GM23338 (cell line): ENCODE measurements at places on chromosomes 11 and 22. TPM values are rescaled to one million over a fixed set of nuclear protein-coding genes. Genes with fewer than 3 reads are reported as not detected.
A peak's percentile ranks its signal among the peaks of the same experiment; 100 is the strongest.

The RIMBP3B gene
- total RNA-seq, result 0.04 and 0.10 TPM in 2 replicates

The DGCR6 gene
- total RNA-seq, result 2.3 and 4.6 TPM in 2 replicates

The CD3D gene
- not detected in 2 replicates for total RNA-seq

The KRTAP5-1 gene
- total RNA-seq, result not detected in 2 replicates

The MRPL49 gene
- total RNA-seq, result 61.9 and 64.9 TPM in 2 replicates

The CEP126 gene
- total RNA-seq, result 1.4 and 2.1 TPM in 2 replicates

The ANO9 gene
- 6.5 and 10.2 TPM in 2 replicates for total RNA-seq

The KCNQ1 gene
- total RNA-seq, result 0.87 and 1.2 TPM in 2 replicates

The OR5B17 gene
- total RNA-seq, result not detected in 2 replicates

The HSPB2 gene
- total RNA-seq, result 1.0 and 3.5 TPM in 2 replicates

GRCh38 chr11:61955422-61956135, 5.4 kb downstream of the BEST1 start:
- peak; percentile 96 for DNase-seq

DNA sequence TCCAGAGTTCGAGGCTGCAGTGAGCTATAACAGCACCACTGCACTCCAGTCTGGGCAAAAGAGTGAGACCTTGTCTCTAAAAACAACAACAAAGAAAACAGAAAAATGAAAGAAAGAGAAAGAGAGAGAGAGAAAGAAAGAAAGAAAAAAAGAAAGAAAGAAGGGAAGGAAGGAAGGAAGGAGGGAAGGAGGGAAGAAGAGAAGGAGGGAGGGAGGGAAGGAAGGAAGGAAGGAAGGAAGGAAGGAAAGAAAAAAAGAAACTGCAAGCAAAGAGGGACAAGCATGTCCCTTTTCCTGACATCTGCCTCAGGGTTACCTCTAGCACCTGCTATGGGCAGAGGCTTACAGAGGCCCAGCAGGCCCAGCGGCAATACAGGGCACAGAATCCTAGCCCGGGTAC, 475.0 kb downstream of the MIAT start:
- no peak for DNase-seq

- DNase-seq, result no peak
Observed at GRCh38 chr11:102589047-102589459, 36.1 kb downstream of the MMP20 start.

DNA sequence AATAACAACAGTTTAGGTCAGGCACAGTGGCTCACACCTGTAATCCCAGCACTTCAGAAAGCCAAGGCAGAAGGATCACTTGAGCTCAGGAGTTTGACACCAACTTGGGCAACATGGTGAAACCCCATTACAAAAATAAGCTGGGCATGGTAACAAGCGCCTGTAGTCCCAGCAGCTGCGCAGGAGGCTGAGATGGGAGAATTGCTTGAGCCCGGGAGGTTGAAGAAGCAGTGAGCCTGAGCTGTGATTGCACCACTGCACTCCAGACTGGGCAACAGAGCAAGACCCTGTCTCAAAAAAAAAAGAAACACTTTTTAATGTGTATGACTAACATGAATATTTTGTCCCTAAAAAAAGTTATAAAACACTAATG, 24.5 kb upstream of the TFIP11 start:
- DNase-seq, result no peak

GRCh38 chr11:71563406-71563805, 2.0 kb upstream of the KRTAP5-10 start:
- peak; percentile 72 for DNase-seq

DNA sequence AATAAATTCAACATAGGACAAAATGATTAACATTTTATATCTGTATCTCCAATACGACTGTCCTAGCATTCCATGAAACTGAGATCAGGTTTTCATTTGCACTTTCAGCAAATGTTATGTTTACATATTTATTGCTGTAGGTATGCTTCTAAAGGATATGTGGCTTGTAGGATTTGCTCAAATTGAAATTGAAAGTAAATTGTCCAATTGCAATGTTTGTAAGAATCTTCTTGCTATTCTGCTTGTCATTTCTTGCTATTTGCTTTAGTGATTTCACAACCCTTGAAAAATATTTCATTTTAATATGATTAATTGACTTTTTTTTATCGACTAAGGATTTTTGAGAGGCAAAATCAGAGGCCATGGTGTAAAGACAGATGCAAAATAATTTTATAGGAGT, 904.2 kb upstream of the RAG2 start:
- no peak for DNase-seq

DNA sequence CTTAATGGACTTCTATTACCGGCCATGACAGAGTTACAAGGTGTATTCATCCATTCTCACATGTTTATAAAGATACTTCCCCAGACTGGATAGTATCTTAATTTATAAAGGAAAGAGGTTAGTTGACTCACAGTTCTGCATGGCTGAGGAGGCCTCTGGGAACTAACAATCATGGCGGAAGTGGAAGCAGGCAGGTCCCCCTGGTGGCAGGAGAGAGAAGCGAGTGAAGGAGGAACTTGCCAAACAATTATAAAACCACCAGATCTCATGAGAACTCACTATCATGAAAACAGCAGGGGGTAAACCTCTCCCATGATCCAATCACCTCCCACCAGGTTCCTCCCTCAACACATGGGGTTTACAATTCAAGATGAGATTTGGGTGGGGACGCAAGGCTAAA, 170.0 kb upstream of the PDGFD start:
- peak; percentile 57 for DNase-seq

GRCh38 chr11:126879516-126879915, 121.1 kb downstream of the KIRREL3 start:
- no peak for DNase-seq

- no peak for DNase-seq
Observed at GRCh38 chr11:2210366-2211112, 38.9 kb upstream of the TH start.

DNA sequence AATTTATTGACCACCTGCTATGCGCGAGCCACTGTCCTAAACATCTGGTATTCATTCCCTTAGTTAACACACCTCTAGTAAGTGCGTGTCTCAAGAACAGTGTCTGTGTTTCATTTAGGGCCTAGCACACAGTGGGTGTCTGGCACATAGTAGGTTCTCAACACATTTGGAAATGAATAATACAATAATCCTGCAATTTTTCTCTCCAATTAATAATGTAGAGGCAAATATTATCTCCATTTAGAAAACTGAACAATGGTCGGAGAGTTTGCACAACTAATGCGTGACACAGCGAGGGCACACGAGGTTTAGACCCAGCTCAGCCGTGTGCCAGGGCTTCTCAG, 4.0 kb upstream of the NCF4 start:
- no peak for DNase-seq

- peak; percentile 74 for DNase-seq
Observed at GRCh38 chr11:122556605-122557004, 98.9 kb upstream of the UBASH3B start.
